ENCODE measurements at places on chromosomes 3 and 15.

- DNase-seq: peak; percentile 17
These were observed 188.1 kb downstream of the BBX start for GRCh38 chr3:107710851-107711250.

- DNase-seq: peak; percentile 11
These were observed 878 bp upstream of the RAD51 start for GRCh38 chr15:40693904-40694687.

DNA sequence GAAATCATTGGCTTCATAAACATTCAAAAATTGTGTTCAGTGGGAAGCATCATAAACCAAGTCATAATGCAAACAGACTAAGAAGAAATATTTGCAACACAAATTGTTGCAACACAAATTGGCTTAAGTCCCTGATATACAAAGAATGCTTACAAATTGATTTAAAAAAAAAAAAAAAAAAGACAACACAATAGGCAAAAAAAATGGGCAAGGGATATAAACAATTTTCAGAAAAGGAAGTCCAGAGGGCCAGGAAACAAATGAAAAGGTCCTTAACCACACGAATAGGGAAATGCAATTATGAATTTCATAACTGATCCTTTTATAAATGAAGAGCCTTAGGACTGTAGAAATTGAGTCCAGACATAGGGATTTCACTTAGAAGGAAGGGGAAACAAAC lies 98.9 kb downstream of the LRRK1 start:
- no peak for DNase-seq

- no peak for DNase-seq
These were observed 9.1 kb downstream of the GHRL start for GRCh38 chr3:10283638-10284037.

GRCh38 chr3:123085293-123085931 lies 18.6 kb downstream of the PDIA5 start:
- no peak for DNase-seq

GRCh38 chr3:58627570-58627885 lies 39.0 kb downstream of the FAM3D start:
- DNase-seq: peak; percentile 52

DNA sequence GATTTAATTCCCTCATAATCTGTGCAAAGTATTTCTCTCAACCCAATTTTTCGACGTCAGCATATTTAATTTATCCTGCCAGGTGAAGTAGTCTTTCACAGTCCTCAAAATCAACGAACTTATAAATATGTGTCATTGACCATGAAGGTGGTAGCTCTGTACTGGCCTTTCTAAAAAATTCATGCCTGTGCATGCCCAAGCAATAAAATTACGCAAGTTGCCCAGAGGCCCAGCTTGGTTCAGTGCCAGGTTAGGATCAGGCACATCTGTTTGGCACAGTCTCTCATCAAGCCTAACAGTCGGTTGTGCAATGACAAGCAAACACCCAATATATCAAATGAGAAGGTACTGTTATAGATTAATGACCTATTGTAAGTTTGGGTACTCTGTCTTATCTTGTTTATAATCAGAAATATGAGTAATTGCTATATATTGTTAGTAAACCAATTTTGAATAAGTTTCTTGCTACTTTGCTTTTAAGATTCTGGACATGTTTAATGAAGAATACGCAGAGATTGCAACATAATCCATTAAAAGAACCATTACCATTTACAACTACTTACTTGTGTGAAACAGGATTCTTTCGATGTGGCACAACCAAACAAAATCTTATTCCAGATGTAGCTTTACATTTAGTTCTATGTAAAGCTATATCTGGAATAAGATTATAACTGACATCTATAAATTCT lies 159.0 kb upstream of the IL12A start:
- DNase-seq: peak; percentile 78

GRCh38 chr3:129211345-129211744 lies 27.6 kb upstream of the CNBP start:
- no peak for DNase-seq

GRCh38 chr3:79361748-79362378 lies 405.9 kb downstream of the ROBO1 start:
- DNase-seq: peak; percentile 27

GRCh38 chr15:42065033-42065432 lies 29.3 kb downstream of the PLA2G4D start:
- DNase-seq: peak; percentile 61

DNA sequence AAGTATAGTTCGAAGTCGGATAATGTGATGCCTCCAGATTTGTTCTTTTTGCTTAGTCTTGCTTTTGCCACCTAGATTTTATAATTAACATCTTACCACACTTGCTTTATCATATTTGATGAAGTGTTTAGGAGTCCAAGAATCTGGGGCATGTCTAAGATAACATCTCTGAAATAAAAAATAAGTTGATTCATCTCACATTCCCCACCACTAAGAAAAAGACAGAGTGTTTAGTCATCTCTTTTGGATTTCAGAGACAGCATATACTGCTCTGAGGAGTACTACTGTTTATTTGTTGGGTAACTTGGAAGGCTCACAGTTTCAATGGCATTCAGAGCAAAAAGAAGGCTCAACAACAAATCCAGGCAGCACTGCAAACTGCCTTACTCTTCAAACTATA lies 324.2 kb upstream of the ATP11B start:
- no peak for DNase-seq

- no peak for DNase-seq
These were observed 3.3 kb upstream of the ITPKA start for GRCh38 chr15:41490355-41490754.

- DNase-seq: no peak
These were observed 468.6 kb downstream of the SHQ1 start for GRCh38 chr3:72379500-72380187.

GRCh38 chr3:129117134-129117533 lies 4.5 kb downstream of the RAB43 start:
- no peak for DNase-seq

GRCh38 chr15:87873516-87873915 lies 383.0 kb downstream of the NTRK3 start:
- no peak for DNase-seq

- no peak for DNase-seq
These were observed 46.8 kb upstream of the OTOL1 start for GRCh38 chr3:161449785-161450184.

DNA sequence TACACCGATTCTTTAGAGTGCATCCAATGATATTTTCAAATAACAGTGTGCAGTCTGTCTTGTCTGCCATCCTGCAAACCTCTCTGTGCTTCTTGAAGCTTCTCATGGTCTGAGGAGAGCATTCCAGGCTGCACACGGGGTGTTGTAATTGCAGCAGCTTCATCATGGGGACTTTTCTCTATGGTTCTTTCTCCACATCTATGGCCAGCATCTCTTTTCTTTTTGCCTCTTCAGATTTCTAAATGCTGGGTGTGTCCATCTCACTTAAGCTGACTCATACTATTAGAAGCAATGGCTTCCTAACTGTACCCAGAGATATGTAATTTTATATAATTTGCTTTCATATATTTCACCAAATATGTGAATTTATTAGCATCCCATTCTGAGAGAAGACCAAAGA lies 63.8 kb upstream of the EPHB3 start:
- no peak for DNase-seq

GRCh38 chr15:72785432-72785831 lies 1.9 kb upstream of the ADPGK start:
- DNase-seq: no peak

- DNase-seq: no peak
These were observed 239.1 kb upstream of the GADL1 start for GRCh38 chr3:31133541-31133940.

- DNase-seq: no peak
These were observed 317.5 kb upstream of the CNTN6 start for GRCh38 chr3:775178-775880.

- DNase-seq: peak; percentile 20
These were observed 82.0 kb downstream of the USF3 start for GRCh38 chr3:113614402-113614801.

DNA sequence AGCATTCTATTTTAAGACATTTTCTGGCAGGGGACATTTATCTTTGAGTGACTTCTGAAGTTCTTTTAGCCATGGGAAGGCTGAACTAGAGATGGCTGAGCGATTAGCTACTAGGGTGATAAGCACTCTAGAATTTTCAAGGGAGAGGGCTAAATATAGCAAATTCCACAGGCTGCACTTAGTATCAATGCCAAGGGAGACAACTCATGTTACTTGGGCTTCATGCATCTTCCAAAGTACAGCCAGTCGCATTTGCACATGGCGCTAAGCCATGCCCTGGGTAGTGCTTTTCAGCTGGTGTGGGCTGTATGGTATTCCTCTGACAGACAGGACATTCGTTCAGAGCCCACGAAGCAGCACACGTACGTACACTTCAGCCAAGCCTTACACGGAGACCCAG lies 69.6 kb downstream of the RYR3 start:
- DNase-seq: peak; percentile 17

GRCh38 chr3:66392512-66392911 lies 108.3 kb downstream of the LRIG1 start:
- no peak for DNase-seq

DNA sequence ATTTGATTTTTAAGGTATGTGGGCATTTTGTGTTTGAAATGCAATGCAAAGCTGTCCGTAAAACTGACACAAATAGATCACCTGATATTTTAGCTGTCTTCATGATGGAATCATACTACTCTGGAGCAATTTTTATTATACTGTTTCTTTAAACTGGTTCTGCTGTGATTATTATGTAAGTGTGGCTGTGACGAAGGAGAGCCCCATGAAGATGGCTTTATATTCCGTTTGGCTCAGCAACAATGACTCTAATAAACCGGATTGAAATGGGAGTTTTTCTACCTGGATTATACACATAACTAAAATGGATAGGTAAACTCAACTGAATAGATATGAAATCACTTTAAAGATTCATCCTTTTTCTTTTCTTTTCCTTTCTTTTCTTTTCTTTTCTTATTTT lies 9.4 kb downstream of the TLNRD1 start:
- no peak for DNase-seq

DNA sequence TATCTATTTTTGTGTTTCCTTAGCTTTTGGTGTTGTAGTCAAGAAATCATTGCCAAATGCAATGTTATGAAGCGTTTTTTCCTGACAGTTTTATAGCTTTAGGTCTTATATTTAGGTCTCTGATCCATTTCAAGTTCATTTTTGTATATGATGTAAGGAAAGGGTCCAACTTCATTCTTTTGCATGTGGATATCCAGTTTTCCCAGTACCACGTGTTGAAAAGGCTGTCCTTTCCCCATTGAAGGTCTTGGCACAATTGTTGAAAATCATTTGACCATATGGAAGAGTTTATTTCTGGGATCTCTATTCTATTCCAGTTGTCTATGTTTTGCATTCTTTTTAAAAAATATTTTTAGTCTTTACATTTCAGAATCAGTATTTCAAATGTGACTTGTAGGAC lies 14.6 kb upstream of the SNRPN start:
- peak; percentile 10 for DNase-seq

- no peak for DNase-seq
These were observed 42.2 kb downstream of the KLHL25 start for GRCh38 chr15:85752491-85752961.

DNA sequence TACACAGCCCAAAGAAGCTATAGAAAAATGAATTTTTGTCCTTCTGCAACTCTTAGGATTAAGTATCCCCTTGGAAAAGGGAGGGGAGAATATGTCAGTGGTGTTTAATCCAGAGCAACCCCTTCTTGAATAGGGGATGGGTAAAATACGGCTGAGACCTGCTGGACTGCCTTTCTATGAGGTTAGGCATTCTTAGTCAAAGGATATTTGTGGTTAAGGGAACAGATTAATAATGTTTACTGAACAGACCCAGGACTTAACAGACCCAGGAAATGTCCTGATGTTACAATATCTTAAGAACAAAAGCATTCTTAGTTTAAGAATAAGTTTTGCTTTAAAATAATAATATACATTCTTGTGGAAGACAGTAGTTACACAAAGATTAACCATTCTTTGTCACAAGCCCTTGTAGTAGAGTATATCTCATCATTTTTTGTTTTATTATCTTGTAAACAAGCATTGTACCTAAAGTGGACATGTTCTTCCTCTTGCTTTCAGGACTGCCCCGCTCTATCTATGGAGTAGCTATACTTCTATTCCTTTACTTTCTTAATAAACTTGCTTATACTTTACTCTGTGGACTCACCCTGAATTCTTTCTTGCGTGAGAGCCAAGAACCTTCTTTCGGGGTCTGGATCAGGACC lies 43.8 kb upstream of the B3GALNT1 start:
- no peak for DNase-seq

DNA sequence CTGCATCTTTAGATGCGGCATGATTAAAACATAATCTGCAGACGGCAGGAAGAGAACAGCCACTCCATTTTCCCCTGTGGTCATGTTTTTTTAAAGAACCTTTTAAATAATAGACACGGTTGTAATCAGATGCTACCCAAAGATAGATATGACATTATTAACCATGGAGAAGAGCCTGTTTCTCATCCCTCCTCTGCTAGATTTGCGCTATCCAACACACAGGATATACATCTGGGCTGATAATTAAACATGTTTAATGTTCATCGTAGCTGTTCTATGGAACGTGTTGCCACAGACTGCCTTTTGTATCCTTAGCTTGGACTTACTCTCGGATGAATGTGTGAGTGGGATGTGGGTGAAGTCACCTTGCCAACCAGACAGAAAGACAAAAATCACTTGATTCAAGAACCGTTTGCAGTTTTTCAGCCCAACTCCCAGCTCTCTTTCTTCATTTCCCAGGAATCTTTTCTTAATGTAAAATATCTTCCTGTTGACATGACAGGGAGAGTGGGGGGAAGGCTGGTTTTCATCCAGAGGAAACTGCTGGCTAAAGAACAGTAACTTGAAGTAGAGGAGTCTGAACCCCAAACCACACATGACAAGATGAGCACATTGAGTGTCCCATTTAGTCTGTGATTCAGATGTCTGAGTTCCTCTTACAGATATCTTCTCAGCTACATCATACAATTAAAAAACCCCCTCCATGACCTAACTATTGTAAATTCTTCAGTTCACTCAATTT lies 118.6 kb upstream of the PRICKLE2 start:
- peak; percentile 71 for DNase-seq

DNA sequence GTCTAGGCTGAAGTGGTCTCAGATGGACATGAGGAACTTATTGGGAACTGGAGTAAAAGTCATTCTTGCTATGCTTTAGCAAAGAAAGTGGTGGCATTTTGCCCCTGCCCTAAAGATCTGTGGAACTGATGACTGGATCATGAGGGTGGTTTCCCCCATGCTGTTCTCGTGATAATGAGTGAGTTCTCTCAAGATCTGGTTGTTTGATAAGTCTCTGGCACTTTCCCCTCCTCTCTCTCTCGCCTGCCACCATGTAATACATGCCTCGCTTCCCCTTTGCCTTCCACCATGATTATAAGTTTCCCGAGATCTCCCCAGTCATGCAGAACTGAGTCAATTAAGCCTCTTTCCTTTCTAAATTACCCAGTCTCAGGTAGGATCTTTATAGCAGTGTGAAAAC lies 11.5 kb upstream of the MLF1 start:
- DNase-seq: no peak

Data from muscle of back (tissue), 13 donors.